ENCODE measurements at places on chromosomes 7 and 10.
A peak's percentile ranks its signal among the peaks of the same experiment; 100 is the strongest.

DNA sequence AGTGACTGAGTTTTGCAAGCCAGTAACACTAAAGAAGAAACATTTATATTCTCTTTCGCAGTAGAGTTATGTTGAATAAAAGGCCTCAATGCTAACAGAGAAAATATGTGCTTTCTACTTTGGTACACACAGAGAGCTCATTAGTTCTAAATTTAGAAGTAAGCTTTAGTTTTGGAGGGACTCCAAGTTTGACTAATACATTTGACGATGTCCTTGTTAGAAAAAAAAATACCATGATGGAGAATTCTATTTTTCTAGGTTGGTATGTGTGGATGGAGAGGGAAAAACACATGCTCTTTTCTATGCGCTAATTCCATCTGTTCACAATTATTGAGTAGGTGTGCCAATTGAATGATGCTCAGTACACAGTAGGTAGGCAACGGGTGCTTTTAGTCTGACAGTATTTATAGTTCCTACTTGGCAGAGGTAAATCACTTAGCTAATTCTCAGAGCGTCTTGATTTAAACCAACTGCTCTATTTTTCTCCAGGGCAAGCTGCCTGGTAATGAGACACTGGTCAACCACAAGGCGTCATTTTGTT lies 327.2 kb upstream of the AKR1E2 start:
- DNase-seq = no peak

DNA sequence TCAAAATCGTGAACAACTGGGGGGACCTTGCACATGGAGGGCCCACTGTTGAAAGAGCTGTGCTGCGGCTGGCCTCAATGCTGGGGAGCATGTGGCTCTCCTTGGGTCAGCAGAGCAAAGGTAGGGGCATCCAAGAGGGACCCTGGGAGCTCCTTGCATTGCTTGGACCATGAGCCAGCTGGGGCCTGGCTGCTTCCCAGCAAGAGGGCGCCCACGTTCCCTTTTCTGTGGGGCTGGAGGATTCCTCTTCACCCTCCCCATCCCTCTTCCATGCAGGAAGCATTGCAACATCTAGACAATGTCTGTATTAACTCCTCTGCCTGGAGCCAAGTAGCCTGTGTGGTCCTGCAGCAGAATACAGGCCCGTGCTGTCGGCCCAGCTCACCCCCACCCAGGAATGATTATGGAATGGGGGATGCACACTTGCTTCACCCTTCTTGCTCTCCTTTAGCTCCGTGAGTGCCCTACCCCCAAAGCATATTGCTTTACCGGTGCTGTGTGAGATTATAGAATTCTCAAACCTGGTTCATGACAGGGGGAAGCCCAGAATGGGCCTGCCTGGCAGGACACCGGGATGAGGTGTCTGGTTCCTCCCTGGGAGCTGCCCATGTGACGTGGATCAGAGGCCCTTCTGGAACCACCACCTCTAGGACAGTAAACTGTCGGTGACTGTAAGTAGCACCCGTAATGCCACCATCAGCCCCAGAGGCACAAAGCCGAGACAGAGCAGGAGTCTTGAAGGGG lies 61.9 kb downstream of the SYPL1 start:
- no peak for DNase-seq

GRCh38 chr7:8384901-8385300 lies 48.5 kb upstream of the NXPH1 start:
- no peak for DNase-seq

DNA sequence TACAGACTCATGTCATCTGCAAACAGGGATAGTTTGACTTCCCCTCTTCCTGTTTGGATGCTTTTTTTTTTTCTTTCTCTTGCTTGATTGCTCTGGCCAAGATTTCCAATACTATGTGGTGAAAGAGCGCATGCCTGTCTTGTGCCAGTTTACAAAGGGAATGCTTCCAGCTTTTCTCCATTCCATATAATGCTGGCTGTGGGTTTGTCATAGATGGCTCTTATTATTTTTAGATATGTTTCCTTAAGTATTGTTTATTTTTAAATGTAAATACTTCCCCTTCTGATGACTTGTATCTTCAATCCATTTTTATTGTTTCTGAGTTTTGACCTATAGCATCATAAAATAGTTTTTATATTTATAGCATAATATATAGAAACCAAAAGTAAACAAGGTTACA lies 17.9 kb downstream of the FAM237B start:
- DNase-seq = no peak

DNA sequence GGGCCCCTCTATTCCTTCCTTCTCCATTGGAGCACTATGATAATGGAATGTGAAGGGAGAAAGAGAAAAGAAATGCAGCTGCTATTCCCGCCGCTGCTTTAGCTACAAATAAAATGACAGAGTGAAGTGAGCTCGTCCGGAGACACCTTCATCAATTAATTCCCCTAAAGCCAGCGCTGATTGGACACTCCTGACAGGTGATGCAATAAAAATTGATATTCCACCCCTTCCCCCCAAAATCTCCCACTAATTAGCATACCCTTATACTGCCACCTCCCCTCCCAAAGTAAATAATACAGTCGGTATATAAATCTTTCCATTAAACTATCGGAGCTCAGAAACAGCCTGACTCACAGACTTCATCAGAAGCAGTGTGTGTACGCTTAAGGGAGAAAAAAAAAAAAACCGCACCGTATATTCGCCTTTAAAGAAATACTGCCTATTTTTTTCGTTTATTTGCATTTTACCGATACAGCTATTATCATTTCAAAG lies 7.3 kb downstream of the SKIDA1 start:
- DNase-seq = no peak

GRCh38 chr7:72023926-72024325 lies 388.2 kb downstream of the CALN1 start:
- DNase-seq = no peak

GRCh38 chr7:4878336-4879335 lies 4.9 kb downstream of the RADIL start:
- DNase-seq = no peak

DNA sequence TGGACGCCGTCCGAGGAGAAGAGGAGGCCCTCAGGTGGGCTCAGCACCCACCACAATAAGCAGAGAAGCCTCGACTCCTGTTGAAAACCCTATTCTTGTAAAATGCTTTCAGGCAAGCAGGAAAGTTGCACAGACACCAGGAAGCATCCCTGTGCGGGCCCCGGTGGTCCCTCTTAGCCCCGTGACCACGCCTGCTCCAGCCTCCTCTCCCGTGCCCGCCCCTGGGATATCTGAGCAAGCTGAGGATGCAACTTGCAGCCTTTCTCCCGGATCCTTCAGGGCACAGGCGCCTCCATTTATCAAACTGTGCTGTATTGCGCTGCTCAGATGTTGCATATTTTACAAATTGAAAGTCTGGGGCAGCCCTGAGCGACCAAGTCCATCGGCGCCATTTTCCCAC lies 72.7 kb downstream of the CFAP46 start:
- no peak for DNase-seq

DNA sequence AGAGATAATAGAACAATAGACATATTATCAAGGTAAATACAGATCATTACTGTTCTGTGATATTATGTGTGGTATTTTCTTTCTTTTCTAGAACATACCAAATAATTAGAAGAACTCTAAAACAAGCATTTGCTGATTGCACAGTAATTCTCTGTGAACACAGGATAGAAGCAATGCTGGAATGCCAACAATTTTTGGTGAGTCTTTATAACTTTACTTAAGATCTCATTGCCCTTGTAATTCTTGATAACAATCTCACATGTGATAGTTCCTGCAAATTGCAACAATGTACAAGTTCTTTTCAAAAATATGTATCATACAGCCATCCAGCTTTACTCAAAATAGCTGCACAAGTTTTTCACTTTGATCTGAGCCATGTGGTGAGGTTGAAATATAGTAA lies 185.5 kb downstream of the CFTR start:
- DNase-seq = no peak

DNA sequence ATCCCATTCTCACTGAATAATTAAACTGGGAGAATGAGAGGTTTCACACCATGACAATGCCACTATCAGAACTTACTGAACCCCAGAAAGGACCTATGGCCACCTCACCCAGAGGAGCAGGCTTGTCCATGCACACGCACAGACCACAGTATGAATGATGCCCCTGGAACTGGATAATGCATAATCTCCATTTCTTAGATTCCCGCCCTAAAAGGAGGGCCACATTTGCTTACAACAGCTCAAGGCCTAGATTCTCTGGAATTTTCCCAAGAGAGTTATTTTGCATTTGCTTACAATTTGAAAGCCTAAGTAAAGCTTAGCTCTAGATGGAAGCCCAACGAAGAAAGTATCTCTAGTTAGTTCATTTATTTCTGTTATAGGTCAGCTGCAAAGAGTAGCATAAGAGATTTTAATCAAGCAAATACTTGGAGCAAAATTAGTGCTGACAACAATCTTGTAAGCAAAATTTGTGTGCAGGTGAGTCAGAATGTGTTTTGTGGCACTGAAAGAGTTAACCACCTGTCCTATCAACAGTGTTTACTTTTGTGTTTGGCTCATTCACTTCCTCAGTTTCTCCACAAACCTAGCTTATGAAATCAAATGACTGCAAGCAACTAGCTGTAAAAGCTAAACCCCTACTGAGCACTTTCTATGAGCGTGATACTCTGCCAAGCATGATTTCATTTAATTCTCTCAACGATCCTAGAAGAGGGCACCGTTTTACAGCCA lies 32.1 kb downstream of the ELMO1 start:
- no peak for DNase-seq

DNA sequence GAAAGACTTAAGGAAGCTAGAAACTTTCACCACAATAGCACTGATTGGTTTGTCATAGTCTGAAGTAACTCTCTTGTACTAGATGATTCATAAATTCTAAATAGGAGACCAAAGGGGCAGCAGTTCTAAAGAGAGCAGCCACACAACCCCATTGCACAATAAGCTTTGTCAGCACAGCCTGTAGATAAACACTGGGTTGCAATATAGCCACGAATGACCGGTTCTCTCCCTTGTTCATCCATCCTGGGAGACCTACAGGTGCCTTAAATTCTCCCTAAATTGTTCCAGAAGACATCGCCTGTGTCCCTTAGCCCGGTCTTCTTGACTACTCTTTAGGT lies 167.0 kb downstream of the SNX13 start:
- DNase-seq = peak; percentile 14

GRCh38 chr10:110113670-110114337 lies 93.6 kb upstream of the MXI1 start:
- DNase-seq = no peak

DNA sequence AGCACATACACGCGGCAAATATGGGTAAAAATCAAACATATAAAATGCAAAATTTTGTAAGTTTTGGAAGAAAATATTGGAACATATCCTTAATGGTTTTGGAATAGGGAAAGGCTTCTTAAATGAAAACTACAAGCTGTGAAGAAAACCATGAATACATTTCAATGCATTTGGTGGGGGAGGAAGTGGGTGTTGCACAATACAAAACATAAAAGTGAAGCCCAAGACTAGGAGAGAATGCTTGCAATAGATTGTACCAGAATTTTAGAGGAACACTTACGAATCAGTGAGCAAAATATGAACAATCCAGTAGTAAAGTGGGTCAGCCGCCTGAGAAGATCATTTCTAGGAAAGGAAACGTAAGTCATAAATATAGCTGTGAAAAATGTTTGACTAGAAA lies 322.6 kb upstream of the MKI67 start:
- no peak for DNase-seq

DNA sequence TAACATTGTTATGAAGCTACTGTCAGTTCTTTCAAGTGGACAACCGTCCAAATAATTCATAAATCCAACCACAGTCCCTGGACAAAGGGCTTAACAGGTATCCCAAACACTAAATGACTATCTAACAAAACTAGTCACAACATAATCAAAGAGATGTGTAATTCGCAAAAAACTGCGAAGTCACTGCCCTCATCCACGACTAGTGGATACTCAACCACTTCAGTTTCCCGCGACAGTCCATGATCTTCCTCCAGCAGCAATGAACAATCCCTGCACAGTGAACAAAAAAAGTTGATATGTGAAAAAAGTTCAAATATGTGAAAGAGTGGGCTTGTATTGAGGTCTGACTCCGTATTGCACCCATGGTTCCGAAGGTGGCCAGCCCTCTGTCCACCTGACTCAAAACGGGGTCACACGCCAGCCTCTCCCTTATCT lies 287 bp downstream of the DCLRE1A start:
- no peak for DNase-seq

DNA sequence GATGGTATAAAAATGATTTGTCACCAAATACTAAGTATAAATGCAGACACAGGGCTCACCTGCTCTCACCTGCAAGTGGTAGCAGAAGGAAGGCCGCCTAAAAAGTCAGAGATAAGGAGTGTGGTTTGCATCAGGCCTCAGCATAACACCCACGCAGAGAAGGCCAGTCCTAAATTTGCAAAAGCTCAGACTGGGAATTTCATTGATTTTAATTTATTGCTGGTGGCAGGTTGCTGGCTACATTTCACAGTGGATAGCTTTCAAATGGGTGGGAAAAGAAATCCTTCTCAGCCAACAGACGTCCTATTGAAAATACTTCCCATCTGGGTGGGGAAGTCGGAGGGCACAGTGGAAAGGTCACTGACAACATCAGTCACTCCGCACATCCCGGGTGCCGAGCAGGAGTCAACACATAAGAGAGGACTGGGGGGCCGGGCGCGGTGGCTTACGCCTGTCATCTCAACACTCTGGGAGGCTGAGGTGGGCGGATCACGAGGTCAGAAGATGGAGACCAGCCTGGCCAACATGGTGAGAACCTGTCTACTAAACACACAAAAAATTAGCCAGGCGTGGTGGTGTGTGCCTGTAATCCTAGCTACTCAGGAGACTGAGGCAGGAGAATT lies 561.8 kb upstream of the MKI67 start:
- no peak for DNase-seq

DNA sequence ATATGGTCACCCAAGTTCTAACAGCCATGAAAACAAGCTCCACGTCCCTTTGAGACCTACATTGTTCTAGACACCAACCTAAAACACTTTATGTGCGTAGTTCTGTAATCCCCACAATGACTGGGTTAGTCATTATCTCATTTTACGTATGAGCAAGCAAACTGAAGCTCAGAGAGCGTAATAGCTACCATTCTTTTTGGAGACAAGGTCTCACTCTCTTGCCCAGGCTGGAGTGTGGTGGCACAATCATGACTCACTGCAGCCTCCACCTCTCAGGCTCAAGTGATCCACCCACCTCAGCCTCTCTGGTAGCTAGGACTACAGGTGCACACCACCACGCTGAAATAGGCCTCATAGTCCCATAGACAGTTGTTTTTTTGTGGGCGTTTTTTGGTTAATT lies 10.5 kb downstream of the DAGLB start:
- DNase-seq = no peak

Measured in hematopoietic multipotent progenitor cell treated with erythropoietin and hydrocortisone succinate and interleukin-3 and kit ligand, for 8 days (in vitro differentiated cells).